ENCODE measurements at places on chromosomes 5 and 9.

GRCh38 chr9:14399756-14400657 lies 86.1 kb upstream of the NFIB start:
- no peak for DNase-seq

DNA sequence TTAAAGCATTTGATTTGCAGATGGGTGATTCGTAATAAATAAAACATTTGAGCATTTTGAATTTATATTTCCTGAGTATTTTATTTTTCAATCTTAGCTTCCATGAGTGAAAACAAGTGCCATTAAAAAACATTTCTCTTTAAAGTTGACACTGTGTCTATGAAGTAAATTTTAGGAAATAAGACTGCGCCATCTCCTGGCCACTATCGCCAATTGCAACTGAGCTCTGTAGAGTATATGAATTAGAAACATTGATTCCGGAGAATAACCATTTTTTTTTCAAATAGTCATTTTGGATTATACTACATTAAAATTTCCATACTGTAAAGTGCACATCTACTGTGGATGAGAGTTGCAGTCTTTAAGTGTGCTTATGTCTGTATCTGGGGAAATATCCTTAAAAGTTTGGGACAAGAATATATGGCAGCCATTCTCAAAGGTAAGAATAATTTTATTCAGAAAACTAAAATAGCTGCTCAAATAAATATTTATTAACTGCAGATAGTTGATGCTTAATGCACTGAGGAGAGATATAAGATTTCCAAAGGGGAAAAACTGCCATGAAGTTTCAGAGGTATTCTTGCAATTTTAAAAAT lies 5.9 kb downstream of the DMRTA1 start:
- peak; percentile 61 for DNase-seq

DNA sequence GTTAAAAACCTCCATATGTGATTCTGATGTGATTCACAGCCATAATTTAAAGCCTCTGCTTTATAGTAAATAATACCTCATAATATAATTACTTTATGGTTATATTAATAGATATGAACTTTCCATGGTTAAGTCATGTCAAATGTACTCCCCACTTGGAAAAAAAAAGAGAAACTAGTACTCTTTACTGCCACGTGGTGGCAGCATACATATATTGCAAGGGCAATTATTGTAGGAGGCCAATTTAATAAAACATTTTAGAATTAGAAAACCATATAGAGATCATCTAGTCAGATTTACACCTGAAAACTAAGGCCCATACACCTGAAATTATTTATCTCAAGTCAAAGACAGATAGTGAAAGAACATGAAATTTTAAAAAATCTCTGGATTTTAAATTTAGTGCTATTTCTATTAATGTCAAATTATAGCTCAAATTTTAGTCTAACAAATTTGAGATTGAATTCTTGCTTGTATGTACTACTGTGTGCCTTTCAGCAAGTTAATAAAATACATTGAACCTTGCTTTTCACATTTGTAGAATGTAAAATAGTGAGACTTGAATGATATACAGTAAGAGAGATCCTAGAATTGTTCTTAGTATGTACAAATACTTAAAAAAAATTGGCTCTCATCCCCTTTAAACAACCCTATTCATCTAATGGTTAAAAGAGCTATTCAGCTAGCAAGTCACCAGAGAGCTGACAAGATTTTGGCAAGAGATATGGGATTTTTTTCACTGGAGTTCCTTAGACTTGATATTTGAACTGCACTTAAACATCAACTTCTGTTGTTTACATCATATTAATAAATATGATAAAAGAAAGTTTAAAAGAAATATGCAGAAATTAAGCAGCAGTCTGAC lies 603.8 kb downstream of the TLE4 start:
- no peak for DNase-seq

- DNase-seq: no peak
These were observed 14.2 kb upstream of the SEC16A start for GRCh38 chr9:136496801-136497620.

DNA sequence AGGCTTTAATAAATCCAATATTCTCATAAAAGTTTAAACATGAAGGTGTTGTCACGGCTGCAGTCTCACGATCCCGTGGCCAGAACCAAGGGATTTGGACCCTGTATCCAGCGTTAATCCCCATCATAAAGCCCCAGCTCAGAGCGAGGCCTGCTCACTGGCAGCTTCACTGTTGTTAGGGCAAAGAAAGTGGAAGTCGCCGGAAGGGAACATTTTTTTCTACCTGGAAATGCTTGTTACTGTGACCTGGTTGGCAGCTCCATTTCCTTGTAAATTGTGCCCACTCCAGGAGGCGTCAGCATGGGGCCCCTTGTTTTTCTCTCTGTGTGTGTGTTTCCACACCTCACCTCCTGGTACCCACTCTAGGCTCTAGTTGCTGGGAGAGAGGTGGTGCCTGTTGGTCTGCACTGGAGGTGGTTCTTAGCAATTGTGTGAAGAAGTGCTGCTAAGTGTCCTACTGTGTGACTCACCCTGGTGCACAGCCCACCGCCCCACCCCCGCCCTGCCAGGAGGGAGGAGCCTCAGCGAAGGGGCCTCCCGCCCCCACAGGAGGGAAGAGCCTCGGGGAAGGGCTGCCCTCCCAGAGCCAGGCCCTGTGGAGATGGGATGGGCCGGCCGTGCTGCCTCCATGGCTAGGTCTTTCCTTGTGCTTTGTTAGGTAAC lies 105.1 kb downstream of the EHMT1 start:
- DNase-seq: no peak

DNA sequence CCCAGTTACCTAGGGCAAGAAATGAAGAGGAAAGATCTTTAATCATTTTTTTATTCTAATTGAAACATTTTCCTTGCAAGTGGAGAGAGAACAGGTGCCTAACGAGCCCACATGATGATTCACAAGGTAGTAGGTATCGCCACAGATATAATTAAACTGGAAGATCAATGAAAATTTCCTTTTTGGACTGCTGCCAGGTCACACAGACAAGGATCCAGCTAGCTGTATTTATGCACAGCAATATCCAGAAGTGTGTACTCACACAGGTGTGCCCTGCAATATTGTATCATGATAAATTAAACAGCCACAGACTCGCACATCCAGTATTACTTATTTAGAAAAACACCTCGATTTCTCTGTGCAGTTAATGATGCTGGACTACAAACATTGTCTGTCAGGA lies 294.0 kb upstream of the SMARCA2 start:
- no peak for DNase-seq

DNA sequence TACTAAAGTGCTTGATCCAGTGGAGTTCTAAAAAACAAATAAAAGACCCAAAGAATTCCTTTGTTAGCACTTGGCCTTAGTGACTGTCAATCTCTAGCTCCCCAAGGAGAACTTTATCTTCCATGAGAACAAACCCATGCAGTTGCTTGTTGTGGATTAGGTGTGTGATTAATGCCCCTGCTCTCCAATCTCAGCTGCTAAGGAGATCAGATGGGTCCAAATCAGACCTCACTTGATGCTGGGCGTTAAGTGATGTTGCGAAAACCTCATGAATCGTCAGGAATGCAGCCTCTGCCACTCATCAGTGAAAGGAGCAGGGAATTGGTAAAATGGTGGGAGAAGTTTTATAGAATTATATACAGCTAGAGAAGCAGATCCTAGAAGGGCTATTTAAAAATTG lies 133.7 kb downstream of the DMAC1 start:
- no peak for DNase-seq

- no peak for DNase-seq
These were observed 31.7 kb upstream of the FBXW11 start for GRCh38 chr5:172038167-172038566.

- peak; percentile 53 for DNase-seq
These were observed 42.4 kb upstream of the ZBED3 start for GRCh38 chr5:77129391-77129990.

- DNase-seq: peak; percentile 50
These were observed 171.7 kb downstream of the TTC39B start for GRCh38 chr9:15135164-15135792.

GRCh38 chr9:87337335-87338087 lies 160.2 kb upstream of the DAPK1 start:
- no peak for DNase-seq

DNA sequence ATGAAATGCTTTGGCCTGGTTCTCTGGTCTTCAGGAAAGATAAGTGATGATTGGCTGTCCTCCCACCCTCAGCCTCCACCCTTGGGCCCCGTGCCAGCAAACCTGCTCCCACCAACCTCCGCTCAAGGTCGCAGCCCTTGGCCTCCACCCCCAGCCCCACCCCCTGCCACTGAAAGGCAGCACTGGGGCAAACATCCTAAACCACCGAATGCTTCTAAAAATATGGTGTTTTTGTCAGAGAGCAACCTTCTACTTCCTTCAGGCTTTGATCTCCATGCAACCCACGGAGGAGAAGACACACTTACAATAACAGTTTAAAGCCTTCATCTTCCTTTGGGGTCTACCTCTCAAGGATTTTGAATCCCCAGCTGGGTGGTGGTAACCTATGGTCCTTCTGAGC lies 24.0 kb upstream of the TCF7 start:
- DNase-seq: peak; percentile 83

- DNase-seq: no peak
These were observed 56.8 kb downstream of the PUM3 start for GRCh38 chr9:2787065-2787464.

GRCh38 chr5:33242277-33242676 lies 198.5 kb upstream of the TARS1 start:
- DNase-seq: no peak

DNA sequence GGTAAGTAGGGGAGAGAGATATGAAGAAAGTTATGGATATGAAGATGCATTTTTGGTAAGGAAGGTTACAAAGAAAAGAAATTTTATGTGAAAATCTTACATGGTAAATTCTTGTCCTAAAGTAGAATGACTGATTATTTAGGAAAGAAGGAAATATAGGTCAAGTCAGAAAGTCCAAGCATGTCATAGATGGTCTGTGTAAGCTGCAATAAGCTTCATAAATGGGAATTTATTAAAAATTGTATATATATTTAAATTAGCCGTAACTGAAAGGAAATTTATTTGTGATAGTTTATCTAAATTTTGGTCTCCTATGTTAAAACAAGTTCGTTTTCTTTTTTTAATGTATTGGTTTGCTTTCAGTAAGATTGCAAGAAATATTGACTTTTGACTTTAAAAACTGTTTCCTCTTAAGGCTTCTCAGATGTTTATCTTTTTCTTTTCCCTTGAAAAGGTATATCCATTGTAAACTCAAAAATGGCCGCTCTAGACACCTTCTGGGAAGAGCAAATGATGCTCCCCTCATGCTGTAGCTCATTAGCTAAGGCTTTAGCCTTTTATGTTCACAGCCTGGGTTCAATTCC lies 46.8 kb upstream of the HAPLN1 start:
- DNase-seq: no peak

Data from activated naive CD4-positive, alpha-beta T cell treated with anti-CD3 and anti-CD28 coated beads, Interleukin-2, amount 10 ng/mL, durations not matched to agents 7 days and 5 days (primary cell).